ENCODE measurements at places on chromosomes 2 and 18.

- no peak for DNase-seq
Measured at GRCh38 chr2:31107591-31108300, 30.5 kb downstream of the GALNT14 start.

- no peak for DNase-seq
Measured at GRCh38 chr2:20525041-20526035, 78.5 kb downstream of the RHOB start.

- no peak for DNase-seq
Measured at GRCh38 chr2:141728886-141729285, 401.9 kb downstream of the LRP1B start.

DNA sequence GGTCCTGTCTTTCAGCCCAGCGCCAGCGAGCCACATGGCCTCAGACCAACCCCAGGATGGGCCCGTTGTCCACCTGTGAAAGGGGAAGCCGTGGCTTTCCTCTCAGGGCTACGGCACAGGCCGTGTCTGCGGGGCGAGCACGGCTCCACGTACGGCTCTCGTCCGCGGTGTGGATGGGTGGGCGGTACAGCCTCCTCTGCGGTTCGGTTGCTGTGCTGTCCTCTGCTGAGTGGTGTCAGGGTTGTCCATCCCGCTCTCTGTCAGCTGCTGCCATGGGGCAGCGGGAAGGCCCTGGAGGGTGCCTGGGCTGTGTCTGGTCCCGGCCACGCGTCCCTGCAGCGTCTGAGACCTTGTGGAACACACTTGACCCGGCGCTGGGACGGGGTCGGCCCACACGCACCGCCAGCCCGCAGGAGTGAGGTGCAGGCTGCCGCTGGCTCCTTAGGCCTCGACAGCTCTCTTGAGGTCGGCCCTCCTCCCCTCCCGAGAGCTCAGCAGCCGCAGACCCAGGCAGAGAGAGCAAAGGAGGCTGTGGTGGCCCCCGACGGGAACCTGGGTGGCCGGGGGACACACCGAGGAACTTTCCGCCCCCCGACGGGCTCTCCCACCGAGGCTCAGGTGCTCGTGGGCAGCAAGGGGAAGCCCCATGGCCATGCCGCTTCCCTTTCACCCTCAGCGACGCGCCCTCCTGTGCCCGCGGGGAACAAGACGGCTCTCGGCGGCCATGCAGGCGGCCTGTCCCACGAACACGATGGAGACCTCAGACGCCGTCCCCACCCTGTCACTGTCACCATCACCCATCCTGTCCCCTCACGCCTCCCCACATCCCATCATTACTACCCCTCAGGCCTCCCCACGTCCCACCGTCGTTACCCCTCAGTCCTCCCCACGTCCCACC is 128.7 kb downstream of the NFATC1 start:
- DNase-seq = no peak

DNA sequence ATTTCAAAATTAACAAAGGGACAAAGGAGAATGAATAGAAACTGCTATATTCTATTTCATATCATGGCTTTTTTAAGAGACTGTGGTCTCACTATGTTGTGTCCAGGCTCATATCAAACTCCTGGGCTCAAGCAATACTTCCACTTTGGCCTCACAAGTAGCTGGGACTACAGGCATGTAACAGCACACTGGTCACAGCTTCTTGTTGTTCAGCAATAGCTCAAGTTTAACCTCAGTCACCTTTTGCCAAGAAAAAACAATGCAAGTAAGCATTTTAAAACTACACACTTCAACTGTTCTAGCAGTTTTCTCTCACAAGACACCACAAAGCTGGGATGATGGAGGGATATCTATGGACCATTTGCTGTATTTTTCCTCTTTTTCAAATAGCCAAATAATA is 77.1 kb downstream of the ANKRD44 start:
- DNase-seq = no peak

GRCh38 chr2:209719034-209719433 is 52.6 kb upstream of the UNC80 start:
- no peak for DNase-seq

GRCh38 chr2:224181534-224182155 is 142.6 kb upstream of the SERPINE2 start:
- no peak for DNase-seq

DNA sequence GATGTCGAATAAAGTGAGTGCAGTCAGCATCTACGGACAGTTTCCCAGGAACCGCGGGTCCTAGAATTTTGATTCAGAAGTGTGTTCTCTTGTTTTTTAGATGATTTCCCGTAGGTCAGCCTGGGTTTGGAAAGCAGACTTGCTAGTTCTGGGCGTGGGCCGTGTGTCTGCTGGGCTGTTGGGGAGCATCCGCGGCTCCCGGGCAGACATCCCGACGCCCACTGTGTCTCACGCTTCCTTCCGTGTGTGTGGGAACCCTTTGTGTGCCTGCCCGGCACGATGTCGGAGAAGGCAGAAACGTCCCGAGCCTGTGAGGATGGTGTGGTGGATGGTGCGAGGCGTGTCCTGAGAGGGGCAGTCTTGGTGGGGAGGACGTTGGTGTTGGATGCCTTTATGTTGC is 18.4 kb downstream of the CTDP1 start:
- no peak for DNase-seq

DNA sequence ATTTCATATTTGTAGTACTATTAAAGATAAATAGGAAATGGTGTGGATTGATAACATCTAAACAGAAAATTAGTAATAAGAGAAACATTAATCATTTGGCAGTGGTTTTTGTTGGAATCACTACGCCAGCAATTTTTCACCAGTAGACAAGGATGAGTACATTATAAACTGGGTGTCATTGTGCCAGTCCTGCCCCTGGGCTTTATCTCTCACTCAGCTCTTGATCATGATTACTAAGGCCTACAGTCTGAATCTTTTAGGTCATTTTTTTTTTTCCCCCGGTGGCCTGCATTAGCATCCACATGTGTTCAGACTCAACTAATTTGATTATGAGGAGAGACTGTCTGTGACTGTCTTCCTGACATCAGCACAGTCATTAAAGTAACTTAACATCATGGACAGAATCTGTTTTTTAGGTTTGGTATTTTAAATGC is 16.2 kb downstream of the GULP1 start:
- DNase-seq = no peak

DNA sequence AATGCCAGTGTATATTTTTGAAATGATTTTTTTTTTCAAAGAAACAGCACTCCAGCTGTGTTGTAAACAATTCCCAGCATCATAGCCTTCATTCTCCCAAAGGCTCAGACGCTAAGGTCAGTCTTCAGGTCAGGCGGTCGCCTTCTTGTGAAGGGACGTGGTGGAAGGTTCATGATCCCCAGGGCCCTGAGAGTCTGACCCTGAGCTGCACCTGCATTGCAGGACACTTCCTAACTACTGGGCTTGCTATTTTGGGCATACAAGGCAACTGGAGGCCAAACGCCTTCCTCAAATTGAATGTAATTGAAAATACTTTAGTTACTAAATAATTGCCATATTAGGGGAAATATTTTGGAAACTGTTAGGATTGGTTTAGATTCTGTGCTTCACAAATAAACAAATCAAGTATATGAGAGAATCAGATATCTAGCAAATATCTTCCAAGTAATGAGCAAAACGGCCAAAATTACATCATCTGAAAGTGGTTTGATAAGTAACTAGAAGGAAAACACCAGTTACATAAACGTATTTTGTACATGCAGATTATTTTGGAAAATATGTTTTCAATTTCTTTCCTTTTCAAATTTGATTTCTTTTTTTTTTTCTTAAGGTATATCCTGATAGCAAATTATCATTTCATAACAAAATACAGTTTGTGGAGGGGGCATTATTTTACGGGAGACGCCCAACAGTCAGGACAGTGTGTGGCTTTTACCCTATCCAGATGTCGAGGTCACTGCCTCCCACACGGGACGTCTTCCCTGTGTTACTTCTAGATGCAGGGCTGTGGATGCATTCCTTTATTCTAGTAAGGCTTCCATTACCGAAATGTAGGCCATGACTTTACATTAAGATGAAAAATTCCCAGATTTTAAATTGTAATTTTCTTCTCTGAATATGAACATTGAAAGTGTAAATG is 136.0 kb downstream of the ATP9B start:
- no peak for DNase-seq

DNA sequence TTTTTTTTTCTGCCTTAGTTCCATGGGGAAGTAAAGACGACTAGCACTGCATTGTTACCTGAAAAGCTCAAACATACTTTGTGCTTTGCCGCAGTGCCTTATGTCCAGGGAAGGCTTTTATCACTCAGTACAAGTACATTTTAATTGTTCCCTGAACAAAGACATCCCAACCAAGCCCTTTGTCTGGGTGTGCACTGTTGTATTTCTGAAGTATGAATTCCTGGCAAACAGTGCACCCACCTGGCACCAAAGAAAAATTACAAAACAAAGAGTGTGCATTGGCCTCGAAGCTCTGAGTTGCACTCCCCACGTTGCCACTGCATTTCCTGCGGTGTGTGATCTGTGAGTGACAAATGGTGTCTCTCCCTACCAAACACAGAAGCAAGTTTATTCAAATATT is 858.5 kb upstream of the PIK3C3 start:
- DNase-seq = peak; percentile 37

GRCh38 chr2:151713291-151713903 is 20.9 kb downstream of the NEB start:
- DNase-seq = no peak

GRCh38 chr2:195820373-195820772 is 163.3 kb downstream of the SLC39A10 start:
- DNase-seq = no peak

DNA sequence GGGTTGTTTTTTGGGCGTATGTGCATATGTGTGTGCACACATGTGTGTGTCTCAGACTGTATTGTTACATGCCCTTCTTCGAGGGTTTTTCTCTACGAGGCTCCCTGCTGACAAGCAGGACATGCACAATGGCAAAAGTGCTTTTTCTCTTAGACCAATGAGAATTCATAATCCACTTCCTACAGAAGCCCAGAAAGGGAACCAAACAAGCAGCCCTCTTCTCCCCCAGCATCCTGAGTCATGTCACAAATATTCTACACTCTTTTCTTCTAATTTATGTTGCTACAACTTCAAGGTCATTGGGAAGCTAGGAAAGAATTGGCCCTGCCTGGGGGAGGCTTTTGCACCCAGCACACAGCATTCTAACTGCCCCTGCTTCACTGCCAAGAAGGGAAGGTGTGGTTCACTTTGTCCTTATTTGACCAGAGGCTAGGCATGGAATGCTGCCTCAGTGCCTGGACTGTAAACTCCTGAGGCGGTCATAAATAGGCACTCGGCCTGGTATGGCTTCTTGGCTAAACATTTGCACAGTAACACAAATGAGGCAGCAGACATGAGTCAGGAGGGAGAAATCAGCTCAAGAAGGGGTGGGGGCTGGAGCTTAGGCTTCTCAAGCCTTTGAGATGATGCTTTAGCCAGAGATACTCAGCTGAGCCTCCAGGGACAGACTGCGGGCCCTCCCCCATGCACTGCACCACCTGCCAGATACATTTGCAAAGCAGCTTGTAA is 92.7 kb upstream of the KLF7 start:
- DNase-seq = no peak

GRCh38 chr2:174764280-174765255 is at the start of gene CHRNA1:
Gene CHRNA1 (minus strand): TSS chr2:174764472. CDS start chr2:174764394, 78 bp downstream.
- no peak for DNase-seq

DNA sequence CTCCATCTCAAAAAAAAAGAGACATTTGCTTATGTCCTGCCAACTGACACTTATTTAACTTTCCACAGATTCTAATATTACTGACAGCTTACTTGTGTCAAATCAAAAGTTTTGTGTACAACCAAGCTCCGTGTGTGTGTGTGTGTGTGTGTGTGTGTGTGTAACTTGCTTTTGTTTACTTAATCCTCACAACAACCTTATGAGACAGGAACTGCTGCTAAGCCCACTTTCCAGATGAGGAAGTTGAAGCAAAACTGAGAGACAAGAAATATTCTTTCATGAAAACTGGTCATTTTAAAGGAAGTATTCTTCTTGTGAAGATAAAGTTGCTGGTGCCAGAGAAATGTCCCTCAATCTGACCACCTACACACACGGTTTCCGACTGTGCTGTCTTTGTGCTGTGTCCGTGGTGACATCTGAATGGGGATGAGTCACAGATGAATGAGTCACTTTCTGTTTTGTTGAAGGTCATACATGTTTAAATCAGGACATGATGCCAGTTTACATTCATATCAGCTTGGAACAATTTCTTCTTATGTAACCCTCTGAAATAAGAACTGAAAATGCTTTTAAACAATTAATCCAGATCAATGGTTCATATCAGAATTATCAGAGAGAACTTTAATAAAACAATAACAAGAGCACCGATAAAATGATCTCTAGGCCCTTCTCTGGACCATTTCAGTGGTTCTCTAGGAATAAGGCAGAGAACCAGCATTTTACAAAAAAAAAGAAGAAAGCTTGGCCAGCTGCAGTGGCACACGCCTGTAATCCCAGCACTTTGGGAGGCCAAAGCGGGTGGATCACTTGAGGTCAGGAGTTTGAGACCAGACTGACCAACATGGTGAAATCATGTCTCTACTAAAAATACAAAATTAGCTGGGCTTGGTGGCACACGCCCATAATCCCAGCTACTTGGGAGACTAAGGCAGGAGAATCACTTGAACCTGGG is 95.5 kb downstream of the THNSL2 start:
- DNase-seq = no peak

GRCh38 chr2:190467575-190468083 is 59.5 kb downstream of the MFSD6 start:
- DNase-seq = no peak

DNA sequence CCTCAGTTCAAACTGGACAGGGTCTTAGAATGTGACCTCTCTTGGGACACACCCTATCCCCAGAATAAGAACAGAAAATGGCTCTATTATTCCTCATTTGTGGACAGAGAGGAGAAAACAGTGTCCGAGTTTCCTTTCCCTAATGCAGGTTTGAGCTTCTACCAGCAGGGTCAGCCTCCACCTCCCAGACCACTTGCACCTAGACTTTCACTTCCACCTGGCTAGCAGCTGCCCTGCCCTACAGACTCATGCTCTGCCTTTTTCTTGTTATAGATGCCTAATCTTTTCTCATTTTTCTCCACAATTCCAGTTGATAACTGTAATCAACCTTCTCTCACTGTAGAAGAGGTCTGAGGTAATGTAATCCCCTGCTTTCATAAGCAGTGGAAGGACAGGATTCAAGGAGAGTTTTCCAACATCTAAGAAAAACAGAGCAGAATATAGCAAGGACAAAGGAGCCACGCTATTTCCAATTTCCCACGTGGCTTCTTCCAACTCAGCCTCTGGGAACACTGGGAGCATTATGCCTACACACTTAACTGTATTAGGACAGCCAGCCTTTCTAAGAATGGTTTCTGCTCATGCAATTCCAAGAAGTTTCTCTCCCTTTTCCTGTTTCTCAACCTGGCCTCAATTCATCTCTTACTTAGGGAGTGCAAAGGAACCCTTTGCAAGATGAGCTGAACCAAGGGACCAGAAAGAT is 239.8 kb downstream of the BCL11A start:
- no peak for DNase-seq

- DNase-seq = no peak
Measured at GRCh38 chr18:21914739-21915319, 174.2 kb downstream of the MIB1 start.

DNA sequence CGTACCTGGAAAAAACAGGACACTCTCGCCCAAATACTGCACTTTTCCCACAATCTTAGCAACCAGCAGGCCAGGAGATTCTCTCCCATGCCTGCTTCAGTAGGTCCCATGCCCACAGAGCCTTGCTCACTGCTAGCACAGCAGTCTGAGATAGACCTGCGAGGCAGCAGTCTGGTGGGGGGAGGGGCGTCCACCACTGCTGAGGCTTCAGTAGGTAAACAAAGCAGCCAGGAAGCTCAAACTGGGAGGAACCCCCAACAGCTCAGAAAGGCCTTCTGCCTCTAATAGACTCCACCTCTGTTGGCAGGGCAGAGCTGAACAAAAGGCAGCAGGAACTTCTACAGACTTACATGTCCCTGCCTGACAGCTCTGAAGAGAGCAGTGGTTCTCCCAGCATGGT is 1202.8 kb upstream of the ACVR2A start:
- DNase-seq = no peak
